ENCODE measurements at places on chromosomes 2 and 18. TPM values are rescaled to one million over a fixed set of nuclear protein-coding genes. Genes with fewer than 3 reads are reported as not detected.

The CASP8 gene
- 2.7 TPM for total RNA-seq

The DSG4 gene
- total RNA-seq: not detected

The TUBB8B gene
- not detected for total RNA-seq

The ZSWIM2 gene
- 0.18 TPM for total RNA-seq

The TEKT4 gene
- total RNA-seq: 0.27 TPM

The LTBP1 gene
- total RNA-seq: 8.6 TPM

Measured in cerebellum (tissue), 4 donors.